ENCODE measurements at places on chromosomes 12 and 14.

DNA sequence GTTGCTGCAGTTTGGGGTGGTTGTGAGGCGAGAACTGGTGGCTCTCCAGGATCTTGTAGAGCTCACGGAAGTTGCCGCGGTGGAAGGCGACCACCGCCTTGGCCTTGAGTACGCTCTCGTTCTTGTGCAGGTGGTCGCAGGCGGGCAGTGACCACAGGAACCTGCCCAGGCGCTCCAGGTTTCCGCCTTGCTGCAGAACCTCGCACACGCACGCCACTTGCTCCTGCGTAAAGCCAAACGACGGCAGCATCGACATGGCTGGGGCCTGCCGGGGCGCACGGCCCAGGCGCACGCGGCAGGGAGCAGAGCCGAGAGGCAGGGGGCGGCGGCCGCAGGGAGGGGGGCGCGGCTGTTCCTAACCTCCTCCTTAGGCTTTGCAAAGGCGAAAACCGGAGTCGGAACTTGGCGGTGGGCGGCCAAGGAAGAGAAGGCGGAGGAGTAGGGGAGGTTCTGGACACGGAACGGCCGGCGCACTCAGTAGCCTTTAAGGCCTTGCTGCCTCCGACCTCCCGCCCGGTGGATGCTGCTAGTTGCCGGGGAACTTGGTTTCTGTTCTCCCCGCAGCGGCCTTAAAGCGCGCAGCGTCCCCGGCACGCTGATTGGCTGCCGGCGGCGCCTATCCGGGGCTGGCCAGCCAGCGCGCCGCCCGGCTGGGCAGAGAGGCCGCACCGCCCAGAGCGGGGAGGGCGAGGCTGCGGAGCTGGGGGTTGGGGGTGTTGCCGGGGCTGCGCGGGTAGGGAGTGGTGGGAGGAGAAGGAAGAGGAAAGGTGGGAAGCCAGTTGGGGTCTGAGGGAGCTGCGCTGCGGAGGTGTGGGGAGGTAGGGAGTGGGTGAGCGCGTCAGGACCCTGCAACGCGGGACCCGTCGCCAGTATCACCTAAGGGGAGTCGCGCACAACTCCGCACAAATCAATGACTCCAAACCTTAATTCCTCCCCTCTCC, at the start of gene SIX1:
TSS of gene SIX1 (minus strand) at position 544 of the 941 bp plus-strand sequence. CDS start at position 256, 288 bp downstream.
- peak; percentile 53 for DNase-seq

- DNase-seq, result no peak
Observed at GRCh38 chr14:68779761-68780323, 13.0 kb downstream of the ZFP36L1 start.

GRCh38 chr12:105654606-105655005, 324.1 kb downstream of the C12orf75 start:
- DNase-seq, result no peak

DNA sequence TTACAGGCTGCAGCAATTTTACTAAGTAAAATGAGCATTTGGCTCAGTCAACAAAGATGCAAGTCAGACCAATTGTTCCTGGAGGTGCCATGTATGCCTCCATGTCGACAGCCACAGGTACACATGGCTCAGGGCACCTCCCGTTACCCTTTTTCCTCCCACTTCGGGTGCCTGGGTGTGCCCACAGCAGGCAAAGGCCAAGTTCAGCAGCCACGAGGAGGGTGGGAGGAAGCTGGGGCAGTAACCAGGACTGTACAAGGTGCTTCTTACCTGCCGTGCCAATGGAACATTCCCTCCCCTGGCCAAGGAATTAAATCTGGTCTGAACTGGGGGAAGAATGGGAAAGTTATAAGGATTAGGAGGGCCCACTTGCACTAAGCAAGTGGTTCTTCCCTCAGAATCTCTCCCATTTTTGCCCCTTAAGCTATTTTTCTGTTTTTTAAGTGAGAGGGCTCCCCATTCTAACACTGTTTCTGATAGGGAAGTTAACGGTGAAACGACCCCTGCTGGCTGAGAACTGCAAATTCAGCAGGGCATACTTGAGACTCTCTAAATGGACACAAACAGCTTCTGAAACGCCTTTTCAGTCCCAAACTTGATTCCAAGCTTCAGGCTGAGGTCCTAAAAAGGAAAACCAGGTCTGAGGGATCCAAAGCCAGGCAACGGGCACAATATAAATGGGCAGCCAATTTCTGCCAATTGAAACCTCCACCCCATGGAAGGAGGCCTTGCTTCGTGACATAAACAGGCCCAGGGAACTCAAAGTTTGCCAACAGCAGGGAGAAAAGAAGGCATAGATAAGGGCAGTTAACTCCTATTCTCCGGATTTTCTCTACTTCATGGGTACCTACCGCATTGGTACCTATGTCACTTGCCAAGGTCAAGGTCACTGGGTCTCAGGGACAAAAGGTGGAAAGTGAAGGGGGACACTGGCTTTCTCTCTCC, 24.8 kb downstream of the CLECL1 start:
- no peak for DNase-seq

DNA sequence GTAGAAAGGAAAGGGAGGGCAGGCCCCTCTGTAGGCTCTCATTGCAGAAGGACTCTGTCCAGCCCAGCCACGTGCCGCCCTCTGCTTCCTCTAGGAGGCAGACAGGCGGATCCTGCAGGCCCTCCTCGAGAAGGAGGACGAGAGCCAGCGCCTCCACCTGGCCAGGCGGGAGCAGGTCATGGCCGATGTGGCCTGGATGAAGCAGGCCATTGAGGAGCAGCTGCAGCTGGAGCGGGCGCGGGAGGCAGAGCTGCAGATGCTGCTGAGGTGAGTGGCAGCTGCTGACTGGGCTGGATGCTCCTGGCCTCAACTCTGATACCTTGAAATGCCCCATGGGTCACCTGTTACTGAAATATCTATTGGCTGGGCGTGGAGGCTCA, 10.9 kb downstream of the TCHP start:
- no peak for DNase-seq

- no peak for DNase-seq
Observed at GRCh38 chr14:21526672-21527317, 649 bp upstream of the SALL2 start.

DNA sequence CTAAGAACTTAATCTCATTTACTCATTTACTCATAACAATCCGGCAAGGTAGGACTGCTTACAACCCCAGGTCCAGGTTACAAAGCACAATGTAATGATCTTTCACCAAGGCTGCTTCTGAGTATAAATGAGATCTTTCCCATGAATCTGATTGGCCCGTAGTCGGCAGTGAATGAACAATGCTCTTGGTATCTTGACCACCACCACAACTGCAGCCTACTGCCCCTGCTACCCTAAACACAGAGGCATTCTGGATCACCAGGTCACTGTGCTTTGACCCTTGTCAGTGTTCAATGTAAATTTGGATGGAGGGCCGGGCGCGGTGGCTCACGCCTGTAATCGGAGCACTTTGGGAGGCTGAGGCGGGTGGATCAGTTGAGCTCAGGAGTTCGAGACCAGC, 15.9 kb downstream of the FAM181A start:
- no peak for DNase-seq

DNA sequence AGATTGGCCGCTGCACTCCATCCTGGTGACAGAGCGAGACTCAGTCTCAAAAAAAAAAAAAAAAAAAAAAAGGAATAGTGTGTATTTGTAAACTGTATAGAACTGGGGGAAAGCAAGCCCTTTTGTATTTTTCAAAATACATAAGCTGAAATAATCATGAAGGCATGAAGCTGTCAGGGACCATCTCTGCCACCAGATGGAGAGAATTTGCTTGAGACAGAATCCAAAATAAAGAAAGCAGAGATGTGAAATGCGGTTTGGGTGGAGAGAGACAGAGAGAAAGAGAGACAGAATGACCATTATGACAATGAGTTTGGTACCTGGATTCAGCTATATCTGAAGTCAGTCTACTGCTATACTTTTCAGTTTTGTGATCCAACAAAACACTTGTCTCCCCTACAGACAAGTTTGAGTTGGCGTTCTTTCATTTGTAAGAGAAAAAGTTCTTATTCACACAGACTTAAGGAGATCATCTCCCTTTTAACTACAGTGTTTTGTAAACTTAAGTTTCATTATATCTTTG, 155.7 kb upstream of the LRIG3 start:
- no peak for DNase-seq

- DNase-seq, result no peak
Observed at GRCh38 chr12:128671528-128672042, 152.2 kb downstream of the SLC15A4 start.

- no peak for DNase-seq
Observed at GRCh38 chr14:66425402-66425801, 60.8 kb upstream of the CCDC196 start.

DNA sequence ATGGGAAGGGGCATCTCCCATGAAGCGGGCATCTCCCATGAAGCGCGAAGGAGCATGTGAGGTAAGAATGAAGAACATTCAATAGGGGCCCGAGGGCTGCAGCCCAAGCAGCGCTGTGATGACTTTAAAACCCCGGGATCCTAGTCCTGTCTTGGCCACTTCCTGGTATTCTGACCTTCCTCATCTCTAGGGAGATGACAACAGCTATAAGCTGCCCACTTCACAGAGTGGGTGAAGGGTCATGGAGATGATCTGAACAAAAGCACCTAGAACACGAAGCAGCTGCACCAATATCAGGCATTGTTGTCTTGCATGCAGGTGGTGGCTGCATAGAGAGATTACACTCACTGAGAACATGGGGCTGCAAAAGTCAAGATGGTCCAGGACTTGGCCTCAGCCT, 64.5 kb downstream of the SPTB start:
- no peak for DNase-seq

GRCh38 chr12:5348057-5348456, 83.9 kb upstream of the NTF3 start:
- no peak for DNase-seq

GRCh38 chr14:61229475-61229888, 51.7 kb downstream of the TMEM30B start:
- peak; percentile 6 for DNase-seq

GRCh38 chr12:124474709-124475108, 92.7 kb downstream of the NCOR2 start:
- DNase-seq, result no peak

GRCh38 chr14:87824266-87824665, 168.7 kb downstream of the GALC start:
- no peak for DNase-seq
